ENCODE measurements at places on chromosomes 7 and 10.

- DNase-seq, result no peak
These were observed 75.2 kb downstream of the RNLS start for GRCh38 chr10:88507826-88508453.

DNA sequence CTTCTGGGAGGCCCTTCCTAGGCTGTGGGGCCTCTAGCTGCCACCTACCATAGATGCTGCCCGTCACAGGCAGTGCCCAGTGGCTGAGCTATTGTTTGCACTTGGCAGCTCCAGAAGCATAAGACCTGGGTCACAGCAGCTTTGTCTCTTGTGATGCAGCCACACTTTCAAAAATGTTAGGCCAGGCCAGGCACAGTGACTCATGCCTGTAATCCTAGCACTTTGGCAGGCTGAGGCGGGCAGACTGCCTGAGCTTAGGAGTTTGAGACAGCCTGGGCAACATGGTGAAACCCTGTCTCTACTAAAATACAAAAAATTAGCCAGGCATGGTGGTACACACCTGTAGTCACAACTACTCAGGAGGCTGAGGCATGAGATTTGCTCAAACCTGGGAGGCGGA, 9.5 kb upstream of the KAZALD1 start:
- no peak for DNase-seq

DNA sequence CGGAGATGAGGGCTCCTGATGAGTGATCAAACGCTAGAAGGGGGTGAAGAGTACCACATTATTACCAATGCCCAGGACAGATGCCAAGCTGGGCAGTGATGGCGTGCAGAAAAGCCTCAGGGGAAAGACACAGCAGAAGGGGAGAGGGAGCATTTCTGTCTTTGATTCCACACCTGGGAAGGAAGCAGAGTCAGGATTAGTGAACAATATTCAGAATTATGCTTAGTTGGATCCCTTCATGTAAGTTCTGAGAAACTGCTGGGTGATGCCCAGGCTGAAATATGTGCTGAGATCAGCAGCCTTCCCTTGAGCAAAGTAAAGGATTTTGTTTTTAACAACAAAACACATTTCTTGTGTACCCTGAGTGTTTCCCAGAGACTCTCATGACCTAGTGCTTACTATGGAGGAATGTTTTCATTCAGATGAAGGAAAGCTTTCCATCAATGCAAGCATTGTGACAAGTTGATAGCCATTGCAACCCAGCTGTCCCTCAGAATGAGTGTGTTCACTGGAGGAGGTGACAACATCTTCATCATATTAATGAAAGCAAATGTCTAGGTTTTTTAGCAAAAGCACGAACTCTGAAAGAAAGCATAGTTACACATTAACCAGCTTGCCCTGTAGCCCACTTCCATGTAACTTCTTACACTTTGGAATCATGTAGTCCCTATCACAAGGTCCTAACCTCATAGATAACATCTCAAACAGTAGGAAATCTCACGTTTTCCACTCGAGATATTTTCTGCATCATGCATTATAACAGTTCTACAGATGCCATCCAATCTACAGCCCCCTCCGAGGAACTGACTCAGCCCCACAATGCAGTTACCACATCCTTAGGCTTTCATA, 23.8 kb upstream of the AKR1C1 start:
- DNase-seq, result no peak

- DNase-seq, result no peak
These were observed 37.6 kb downstream of the EEPD1 start for GRCh38 chr7:36190447-36191291.

DNA sequence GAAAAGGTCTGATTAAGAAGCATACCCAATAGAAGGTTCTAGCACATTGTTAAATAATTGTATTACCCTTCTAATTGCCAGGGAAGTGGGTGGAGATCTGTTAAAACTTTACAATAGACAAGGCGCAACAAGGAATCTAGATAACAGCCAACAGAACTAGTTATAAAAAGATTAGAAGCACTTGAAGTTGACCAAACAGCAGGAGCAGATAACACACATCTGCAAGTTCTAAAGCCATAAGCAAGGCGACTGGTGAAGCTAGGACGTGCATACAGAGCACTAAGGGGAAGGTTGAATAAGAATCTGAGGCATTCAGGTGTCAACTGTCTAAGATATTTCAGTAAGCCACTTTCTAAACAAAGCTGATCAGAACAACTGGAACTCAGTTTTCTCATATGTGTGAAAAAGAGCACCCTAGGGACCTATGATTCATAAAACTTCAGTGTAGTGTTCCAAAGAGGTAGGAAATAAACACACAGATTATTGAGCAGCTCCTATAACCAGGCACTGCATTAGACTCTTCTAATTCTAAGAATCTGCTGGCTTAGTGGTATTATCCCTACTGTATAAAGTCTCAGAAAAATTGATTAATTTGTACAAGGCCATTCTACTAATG, 111.2 kb downstream of the SAMD9 start:
- no peak for DNase-seq

DNA sequence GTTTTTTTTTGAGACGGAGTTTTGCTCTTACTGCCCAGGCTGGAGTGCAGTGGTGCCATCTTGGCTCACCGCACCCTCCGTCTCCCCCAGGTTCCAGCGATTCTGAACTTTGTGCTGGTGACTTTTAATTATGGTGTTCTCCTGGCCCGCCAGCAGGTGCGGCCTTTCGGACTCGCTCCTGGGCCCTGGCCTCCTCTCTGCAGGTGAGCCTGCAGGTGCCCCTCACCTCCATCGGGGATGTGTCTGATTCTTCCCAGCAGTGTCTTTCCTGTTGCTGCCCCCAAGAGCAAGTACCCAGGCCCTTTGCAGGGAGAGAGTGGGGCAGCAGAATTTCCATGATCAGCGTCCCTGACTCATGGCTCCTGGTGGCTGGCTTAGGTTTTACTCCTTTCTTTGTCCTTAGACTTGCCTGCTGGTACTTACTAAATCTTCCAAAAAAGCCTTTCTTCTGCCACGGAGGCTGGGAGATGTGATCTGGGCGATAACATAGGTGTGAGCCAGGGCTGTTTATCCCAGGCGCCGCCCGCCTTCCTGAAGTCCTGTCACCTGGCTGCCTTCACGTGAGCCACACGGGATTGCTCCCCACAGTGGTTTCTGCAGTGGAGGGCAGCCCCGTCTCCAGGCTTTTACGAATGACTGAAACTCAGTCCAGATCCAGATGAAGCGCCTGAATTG, 10.7 kb downstream of the WIPI2 start:
- no peak for DNase-seq

DNA sequence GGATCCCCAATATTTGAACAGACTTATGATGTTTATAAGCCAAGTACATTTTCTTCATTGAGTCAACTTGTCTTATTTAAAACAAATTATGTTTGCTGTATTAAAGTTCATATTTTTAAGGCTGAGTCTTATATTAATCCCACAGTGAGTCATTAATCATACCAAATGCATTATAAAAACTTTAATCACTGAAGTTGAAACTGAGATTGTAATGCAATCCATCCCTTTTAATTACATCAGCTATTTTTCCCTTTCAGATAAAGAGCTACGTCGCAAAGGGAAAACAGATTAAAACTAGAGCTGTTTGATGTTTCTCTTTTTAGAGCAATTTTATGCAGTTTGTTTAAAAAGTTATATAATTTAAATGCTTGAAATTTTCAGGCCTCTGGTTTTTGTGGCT, 183.0 kb downstream of the ARID5B start:
- no peak for DNase-seq

GRCh38 chr10:119243967-119244366, 36.6 kb downstream of the GRK5 start:
- no peak for DNase-seq

- no peak for DNase-seq
These were observed 10.8 kb downstream of the PRKCQ start for GRCh38 chr10:6569259-6569658.

GRCh38 chr7:127578036-127578684, 7.2 kb downstream of the GCC1 start:
- DNase-seq, result no peak

DNA sequence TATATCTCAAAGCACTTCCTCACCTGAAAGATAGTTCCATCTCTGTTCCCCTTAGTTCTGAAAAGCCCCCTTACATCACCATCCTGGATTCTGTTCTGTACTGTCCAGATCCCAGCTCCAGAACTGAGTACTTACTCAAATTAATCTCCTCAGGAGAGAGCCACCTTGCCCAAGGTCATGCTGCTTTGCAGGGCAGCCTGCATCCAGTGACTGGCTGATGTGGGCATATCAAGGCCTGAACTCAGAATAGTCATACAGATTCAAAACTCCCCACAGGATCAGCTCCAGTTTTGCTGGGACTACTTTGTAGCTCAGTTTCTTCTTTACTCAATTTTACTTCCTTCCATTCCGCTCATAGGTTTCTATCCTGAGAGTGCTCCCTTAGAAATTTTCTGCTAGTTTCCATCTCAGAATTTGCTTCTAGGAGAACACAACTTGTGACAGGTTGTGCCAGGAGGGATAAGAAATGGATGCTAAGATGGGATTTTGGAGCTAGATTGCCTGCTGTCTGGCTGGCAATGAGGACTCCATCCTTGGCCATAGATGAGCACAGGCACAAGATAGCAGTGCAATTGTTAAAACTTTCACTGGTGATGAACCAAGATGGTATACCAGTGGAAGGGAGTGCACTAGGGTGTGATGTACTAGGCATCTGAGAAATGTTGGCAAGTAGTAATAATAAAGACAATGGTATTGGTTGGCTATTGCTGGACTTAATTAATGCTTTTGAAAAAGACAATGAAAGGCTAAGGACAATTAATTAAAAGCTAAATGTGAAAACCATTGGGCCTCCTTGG, 17.3 kb downstream of the SRGN start:
- no peak for DNase-seq

- DNase-seq, result no peak
These were observed 215.9 kb downstream of the PARD3 start for GRCh38 chr10:34599026-34599795.

DNA sequence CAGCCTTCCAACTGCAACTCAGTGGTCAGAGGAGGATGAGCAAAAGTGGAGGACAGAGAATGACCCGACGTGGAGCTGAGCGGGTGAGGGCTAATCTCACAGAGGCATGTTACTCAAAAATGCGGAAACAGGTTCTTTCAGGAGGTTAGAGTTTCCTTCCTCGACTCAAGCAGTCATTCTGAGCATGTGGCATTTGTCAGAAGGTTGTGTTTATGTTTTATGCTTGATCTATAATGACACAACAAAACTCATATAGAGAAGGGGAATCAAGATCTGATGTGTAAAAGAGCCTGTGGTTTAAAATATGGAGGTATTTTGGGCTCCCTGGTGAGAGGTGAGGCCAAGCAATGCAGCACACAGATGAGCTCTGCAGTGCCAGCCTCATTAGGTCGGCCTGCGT, 311.4 kb downstream of the ADARB2 start:
- DNase-seq, result no peak

DNA sequence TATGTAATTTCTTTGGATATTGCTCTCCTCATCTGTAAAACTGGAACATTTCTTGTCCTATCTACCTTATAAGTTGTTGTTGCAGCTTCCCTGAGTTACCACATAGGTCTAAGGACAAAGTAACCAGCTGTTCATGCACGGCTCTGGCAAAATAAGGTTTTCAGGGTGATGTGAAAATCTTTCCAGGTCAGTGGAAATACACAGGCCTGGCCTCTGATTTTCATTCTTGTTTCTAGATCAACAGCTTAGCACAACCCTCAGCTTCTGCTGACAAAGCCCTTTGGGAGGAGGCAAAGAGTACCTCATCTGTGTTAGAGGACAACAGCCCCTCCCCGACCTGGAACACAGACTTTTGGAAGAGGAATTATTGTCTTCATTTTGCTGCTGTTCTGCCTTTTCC, 117.5 kb upstream of the AGK start:
- no peak for DNase-seq

- no peak for DNase-seq
These were observed 148.4 kb upstream of the STEAP1 start for GRCh38 chr7:90005836-90006235.

- DNase-seq, result no peak
These were observed 79.4 kb upstream of the C1GALT1 start for GRCh38 chr7:7102906-7103305.

GRCh38 chr7:116139807-116140206, 70.5 kb upstream of the TES start:
- DNase-seq, result no peak

DNA sequence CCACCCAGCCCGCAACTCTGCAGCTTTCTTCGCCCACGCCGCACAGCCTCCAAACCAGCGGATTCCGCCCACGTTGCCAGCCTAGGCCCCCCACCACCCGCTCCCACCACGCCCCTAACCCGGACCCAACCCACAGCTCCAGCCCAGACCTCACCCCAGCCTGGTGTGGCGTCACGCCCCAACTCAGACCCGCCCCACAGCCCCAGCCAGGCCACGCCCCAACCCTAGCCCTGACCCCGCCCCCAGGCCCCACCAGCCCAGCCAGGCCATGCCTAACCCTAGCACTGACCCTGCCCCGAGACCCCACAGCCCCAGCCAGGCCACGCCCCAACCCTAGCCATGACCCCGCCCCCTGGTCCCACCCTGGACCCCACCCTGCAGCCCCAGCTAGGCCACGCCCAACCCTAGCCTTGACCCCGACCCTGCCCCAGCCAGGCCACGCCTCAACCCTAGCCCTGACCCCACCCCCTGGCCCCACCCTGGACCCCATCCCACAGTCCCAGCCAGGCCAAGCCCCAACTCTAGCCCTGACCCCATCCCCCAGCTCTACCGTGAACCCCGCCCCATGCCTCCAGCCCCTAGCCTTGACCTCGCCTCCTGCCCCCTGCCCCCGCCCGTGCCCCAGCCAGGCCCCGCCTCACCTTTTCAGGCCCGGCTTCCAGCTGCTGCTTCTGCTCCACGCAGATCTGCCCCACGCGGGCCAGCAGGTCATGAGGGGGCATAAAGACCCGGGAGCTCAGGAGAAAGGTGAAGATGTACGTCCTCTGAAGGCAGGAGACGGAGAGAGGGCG, 64.0 kb downstream of the RASGEF1A start:
- DNase-seq, result no peak

GRCh38 chr10:127338399-127339110, 142.2 kb upstream of the INSYN2A start:
- no peak for DNase-seq

DNA sequence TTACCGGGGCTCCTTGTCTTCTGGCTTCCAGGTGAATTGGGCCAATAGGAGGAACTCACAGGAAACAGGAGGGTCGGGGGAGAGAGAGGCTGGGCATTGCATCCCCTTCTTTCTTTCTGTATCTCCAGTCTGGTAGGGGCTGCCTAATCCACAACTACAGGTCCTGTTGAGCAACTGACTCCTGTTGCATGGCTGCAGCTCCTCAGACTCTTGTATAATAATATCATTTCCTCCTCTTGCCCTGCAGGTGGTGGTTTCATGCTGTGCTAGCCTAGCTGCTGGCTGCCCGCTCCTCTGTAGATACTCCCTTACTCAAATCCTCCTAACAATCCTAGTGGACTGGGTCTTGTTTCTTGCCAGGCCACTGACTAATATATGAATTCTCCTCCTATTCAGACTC, 276.5 kb upstream of the SMIM30 start:
- DNase-seq, result no peak

All from NCI-H748 treated with DMSO at 0.1 percent for 48 hours (cell line).